ENCODE measurements at places on chromosomes 2 and 18.

DNA sequence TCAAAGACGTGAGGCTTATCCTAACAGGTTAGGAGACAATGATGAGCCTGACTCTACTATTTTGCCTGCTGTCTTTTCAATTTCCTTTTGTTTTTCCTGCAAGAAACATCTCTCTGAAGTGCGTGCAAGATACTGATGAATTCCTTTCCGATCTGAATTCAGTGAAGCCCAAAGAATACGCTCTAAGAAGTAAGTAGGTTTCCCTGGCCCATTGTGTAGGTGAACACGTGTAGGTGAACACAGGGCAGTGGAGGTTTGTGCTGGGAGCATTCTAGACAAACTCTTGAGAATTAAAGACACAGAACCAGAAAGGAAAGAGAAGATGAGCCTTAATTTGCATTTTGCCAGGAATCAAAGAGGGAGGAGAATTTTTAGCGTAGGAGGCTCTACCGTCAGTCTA, 132.0 kb downstream of the ZNF532 start:
- DNase-seq = no peak

GRCh38 chr2:120809151-120809550, 73.5 kb downstream of the GLI2 start:
- no peak for DNase-seq

GRCh38 chr2:1818404-1818803, 74.1 kb upstream of the PXDN start:
- DNase-seq = no peak

DNA sequence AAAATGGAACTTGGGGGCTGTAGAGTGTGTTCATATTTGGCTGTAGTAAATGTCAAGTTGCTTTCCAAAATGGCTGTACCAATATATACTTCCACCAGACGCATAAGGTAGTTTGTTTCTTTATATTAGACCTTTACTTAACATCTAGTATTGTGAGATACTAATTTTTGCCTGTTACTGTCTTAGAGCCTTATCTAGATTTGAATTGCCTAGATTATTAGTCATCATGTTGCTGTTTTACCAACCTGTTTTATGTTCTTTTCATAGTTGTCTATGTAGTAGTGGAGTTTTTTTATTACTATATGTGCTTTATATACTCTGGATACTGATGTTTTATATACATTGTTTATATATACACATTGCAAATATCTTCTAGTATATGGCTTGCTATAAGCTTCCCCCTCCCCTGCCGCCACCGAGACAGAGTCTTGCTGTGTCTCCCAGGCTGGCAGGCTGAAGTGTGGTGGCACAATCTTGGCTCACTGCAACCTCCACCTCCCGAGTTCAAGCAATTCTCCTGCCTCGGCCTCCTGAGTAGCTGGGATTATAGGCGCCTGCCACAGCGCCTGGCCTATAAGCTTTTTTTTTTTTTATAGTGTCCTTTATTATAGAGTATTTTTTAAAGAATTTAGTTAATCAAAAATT, 18.9 kb downstream of the SLC39A10 start:
- DNase-seq = no peak

- no peak for DNase-seq
These were observed 171.3 kb downstream of the ARHGAP15 start for GRCh38 chr2:143300536-143300935.

DNA sequence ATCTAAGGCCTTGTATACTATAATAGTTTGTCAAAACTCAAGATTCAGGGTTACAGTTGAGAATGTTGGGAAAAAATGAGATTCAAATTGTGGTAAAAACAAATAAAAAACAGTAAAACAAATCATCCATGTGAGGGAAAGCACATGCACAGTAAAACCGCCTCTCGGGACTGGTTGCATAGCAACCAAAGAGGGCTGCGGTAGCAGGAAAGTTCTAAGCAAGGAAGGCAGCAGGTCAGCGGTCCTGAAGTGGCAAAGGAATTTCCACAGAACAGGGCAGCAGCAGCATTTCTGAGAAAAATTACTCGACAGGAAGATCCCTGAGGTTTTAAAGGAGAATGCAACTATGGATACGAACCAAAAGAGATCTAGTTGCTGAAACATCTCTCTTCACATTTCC, 93.7 kb downstream of the DYNAP start:
- peak; percentile 21 for DNase-seq

GRCh38 chr2:24045511-24046508, 1.4 kb downstream of the WDCP start:
- DNase-seq = no peak

GRCh38 chr2:223523551-223524001, 78.6 kb downstream of the SCG2 start:
- no peak for DNase-seq

DNA sequence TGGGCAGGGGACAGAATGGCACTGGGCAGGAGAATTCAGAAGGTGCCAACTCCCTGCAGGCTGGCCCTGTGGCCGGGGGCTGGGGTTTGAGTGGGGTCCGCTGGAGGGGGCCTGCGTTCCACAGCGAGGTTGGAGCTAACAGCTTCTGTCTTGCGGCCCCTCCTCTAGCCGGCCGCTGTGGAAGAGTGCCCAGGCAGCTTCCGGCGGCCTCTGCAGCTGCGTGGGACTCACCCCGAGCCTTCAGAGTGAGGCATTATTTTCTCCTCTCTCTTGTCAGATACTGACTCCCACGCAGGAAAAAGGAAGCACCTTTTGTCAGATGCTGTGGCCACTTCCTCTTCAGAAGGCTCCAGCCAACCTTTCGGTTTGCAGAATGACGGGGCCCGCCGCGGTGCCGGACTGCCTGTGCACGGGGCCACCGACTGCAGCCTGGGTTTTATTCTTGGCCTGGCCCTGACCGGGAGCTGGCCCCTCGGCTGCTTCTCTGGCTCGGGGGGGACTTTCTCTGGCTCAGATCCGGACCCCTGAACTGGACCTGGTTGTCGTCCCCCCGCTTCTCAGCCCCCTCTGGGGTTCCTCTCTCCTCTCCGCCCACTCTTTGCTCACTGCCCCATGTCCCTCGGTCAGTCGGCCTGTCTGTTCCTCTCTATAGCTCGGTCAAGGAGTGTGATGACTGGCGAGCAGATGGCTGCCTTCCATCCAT, 40.1 kb downstream of the ARHGAP25 start:
- no peak for DNase-seq

- DNase-seq = no peak
These were observed 149.8 kb upstream of the ITGA4 start for GRCh38 chr2:181307203-181307991.

DNA sequence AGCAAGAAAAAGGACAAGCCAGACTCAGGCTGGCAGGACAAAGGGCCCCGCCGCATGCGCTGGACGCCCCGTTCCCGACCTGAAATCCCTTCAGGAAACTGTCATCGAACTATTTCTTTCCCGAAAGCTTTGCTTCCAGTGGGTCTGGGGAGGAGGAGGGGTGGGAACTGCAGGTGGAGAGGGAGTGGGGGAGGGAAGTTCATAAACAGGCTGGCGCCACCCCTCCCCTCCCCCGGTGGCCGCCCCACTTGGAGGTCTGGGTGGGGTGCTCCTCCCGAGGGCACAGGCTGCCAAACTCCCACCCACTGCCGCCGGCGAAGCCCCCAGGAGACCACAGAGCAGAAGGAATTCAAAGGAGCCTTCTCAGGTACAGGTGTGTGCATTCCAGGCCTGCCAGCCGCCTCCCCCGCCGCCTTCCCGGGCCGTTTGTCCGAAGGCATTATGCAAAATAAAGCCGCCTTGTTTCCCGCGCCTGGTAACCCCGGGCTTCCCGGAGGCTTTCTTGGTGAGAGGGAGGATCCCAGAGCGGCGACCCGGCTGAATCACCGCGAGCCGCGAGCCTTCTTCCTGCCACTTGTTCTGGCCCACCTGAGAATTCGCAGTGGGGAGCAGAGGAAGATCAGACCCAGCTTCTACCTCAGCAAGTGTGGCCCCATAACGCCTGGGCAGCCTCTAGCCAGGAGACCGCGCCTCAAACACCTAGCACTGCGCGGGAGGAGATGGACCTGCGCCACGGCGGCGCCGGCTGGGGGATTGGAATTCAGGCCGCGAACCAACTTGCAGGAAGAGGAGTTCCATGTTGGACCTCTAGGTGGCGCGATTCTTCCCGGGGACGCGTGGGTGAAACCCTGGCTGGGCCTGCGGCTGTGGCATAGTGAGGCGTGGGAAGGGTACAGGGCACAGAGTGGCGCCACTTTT, 101.9 kb downstream of the FOXI3 start:
- no peak for DNase-seq

DNA sequence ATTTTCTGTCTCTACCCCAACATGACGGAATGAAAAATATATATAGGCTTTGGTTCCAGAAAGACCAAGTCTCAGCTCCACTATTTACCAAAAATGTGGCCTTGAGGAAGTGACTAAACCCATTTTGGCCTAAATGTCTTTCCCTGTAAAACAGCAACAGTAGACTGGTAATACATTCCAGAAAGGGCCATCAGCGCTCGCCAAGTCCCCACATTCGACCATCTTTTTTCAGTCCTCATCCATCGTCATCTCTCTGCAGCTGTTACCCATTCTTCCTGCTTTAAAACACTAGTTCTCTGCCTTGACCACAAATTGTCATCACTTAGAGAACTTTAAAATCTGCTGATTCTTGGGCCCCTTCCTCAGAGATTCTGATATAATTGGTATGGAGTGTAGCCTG, 183.8 kb upstream of the CTAGE1 start:
- no peak for DNase-seq

- DNase-seq = peak; percentile 92
These were observed 315.6 kb downstream of the RDH14 start for GRCh38 chr2:18244845-18245244.

DNA sequence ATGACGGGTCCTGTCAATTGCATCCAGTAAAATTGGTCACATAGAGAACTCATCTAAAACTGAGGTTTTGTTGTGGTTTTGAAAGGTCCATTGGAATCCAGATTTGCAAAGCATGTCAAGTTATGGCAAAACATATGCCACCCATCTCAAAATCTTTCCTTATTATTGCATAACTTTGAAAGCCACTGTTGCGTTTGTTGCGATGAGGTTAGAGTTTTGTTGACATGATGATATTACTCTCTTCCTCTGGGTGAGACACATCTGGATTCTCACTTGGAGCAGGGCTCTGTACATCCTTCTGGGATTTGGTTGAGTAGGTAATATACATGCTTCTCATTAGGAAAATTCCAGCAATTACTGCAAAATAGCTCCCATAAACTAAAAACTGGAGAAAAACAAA, 20.6 kb downstream of the SCYGR5 start:
- DNase-seq = no peak

GRCh38 chr18:56089612-56090258, 501.7 kb upstream of the TCF4 start:
- DNase-seq = no peak

DNA sequence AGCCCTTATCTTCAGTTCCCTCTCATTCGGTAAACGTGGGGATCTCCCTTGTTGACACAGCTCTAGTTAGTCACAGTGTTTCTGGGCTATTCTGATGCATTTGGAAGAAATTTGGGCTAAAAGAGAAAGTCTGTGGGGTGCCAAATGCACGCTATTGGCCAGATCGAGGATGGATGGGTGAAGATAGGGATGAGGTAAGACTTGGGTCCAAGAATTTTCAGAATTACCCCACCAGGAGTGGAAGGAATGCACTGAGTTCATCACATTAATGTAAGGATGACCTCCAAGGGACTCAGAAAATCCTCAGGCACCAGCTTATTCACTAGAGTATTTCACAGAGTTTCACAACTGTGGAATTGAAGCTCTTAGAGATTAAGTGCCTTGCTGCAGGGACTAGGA, 49.3 kb downstream of the NRP2 start:
- DNase-seq = no peak

DNA sequence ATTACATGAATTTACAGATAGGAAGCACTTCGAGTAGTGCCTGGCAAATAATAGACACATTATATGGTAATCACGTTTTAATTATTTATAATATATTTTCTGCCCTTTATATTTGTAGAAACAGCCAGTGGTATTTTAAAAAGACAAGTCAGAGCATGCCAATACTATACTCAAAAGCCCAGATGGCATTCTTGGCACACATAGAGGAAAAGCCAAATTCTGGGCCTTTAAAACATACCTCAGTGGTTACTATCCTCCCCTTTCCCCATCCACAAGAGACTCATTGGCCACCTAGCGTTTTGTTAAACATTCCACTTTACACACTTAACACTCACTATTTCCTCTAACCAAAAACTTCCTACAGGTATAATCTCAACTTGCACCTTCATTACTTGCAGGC, 63.3 kb upstream of the ZNF804A start:
- DNase-seq = no peak

DNA sequence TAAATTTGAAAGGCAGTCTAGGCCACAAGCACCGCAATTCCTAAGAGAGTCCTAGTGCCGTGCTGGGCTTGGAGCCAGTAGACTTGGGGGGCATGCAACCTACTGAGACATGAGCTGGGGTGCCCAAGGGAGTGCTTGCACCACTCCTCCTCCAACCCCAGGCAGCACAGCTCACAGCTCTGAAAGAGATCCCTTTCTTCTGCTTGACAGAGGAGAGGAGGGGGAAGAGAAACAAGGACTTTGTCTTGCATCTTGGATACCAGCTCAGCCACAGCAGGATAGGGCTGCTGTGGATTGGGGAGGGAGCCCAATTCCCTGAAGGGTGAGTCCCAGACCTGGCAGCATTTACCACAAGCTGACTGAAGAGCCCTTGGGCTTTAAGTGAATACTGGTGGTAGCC, 134.6 kb downstream of the TMEM131 start:
- DNase-seq = no peak

DNA sequence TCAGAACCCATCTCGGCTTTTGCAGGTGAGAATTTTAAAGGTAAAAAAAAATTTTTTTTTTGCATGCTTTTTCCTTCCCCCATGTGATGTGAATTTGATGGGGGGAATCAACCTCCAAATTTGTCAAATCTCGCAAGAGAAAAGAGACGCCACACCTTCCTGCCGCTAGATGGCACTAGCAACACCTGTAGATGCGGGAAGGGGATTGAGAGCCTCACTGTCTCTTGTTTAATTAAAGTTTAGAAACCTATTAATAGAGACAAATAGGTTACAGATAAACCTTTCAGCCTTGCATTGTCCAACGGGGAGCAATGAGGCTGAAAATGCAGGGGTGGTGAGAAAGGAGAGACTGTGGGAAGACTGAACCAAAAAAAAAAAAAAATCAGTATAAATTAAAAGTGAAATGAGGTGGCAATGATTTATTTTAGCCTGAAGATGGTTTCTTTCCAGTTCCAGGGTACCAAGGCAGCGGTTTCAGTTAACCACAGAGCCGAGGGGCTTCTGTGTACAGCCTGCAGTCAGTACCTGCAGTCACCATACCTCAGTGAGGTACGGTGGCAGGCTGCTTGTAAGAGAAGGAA, 84.6 kb downstream of the NRP2 start:
- peak; percentile 67 for DNase-seq

DNA sequence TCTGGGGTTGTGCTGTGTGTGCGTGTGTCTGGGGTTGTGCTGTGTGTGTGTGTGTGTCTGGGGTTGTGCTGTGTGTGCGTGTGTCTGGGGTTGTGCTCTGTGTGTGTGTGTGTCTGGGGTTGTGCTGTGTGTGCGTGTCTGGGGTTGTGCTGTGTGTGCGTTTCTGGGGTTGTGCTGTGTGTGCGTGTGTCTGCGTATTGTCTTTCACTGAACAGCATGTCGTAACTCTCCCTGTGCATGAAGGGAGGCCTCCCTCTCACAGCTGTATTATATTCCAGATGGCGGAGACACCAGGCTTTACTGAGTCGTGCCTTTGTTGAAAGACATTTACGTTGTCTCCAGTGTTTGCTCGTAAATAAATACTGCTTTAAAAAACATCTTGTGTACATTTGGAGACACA, 5.9 kb downstream of the ACKR3 start:
- DNase-seq = no peak

Data from NCI-H524 (cell line).